Liver (tissue), 10 donors: ENCODE measurements at places on chromosomes 5 and 9.

DNA sequence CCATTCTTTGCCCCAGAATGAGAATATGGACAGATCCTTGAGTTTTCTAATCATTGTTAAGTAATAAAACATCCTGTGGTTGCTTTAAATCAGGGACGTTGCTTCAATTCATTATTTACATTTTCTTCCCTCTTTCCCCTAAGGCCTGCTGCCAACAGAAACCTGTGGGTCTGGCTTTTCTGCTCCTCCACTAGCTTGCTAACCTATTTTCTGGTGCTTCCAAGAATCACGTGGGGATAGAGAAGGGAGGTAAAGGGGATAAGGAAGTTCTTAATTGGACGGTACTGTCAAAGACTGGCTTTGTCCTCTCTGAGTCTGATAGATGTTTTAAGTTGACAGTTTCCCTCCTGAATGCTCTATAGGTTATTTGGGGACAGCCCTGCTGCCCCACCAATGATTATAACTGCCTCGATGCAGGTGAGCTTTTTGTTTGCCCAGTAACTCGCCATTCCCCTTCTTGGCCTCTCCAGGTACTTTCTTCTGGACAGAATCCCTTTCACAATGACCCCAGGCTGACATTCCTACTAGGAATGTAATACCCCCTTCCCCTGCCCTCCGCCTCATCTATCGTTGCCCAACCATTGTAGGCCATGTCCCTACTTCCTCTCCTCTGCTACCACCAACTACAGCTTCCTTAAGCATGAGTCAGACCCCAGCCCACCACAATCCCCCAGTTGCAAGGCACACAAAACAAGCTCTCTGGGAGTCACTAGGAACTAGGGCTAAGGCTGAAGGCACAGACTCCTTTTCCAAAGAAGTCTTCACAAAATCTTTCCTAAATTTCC, 19.9 kb upstream of the CPEB4 start:
- DNase-seq: no peak

DNA sequence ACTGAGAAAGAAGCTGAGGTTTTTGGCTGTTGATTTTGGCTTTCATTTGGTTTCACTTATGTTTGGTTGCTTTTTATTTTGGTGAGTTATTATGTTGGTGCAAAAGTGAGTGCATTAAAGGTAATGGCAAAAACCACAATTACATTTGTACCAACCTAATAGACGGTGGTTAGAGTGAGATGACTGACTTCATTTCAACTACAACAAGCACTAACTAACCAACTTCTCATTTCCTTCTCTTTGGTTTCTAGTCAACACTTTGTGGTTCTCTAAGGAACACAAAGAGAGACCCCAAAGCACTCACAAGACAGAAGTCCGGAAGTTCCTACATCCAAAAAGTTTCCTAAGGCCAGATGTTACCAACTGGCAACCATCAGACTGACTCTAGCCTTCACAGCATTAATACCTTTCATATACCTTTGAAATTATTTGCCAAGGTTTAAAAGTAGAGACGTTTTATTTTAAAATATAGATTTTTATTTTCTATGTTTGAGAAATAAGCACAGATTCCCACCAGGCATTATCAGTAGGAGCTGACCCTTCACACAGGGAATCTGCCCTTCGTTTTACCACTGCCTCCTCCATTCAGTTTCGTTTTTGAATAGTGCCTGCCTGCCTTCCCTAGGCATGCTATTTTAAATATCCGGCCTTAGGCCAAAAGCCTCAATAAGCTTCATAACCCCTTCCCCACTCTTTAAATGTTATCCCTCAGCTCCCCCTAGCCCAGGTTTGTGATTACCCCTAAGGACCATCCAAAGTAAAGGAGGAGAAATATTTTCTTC, 301.1 kb upstream of the PTGER4 start:
- DNase-seq: no peak

GRCh38 chr5:102867992-102868662, 113.0 kb downstream of the PAM start:
- DNase-seq: no peak

DNA sequence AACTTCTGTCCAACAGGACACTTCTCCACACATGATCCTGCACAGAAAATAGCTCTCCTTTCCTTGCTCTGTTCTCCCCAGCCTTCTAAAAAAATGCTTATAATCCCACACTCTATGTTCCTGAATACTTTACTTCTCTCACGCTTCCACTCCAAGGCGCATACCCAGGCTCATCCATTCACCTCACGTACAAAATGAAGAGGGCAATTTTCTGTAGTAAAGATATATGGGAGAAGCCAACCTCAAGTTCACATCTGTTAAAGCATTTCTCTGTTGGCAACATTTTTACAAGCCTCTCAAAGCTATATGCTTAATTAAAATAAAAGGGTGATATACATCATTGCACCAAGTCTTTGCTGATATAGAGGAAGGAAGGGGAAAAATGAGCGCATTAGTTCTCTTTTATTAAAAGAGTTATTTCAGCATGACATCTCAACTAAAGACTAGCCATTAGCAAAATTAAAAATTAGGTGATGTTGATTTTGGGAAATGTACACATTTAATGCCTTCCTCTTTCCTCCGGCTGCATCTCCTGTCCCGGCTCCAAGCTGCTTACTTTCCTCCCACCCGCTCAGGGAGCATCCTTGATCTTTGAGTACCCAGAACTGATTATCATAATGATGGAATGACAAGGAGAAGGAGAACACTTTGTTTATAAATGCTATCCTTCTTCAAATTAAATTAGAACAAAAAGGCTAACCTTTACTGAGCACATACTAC, 342.1 kb upstream of the PANK3 start:
- DNase-seq: no peak

DNA sequence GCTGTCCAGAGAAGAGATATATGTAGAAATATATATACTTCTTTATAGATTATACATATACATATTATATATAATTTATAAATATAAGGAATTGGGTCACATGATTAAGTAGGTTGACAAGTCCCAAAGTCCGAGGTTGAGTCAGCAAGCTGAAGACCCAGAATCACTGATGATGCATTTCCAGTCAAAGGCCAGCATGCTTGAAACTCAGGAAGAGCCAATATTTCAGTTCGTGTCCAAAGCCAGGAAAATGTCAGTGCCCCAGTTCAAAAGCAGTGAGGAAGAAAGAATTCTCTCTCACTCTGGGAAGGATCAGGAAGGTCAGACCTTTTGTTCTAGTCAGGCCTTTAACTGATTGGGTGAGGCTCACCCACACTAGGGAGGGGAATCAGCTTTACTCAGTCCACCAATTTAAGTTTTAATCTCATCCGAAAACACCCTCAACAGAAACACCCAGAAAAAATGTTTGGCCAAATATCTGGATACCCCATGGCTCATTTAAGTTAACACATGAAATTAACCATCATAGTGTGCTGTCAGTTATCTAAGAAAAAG, 42.0 kb upstream of the LVRN start:
- DNase-seq: no peak

GRCh38 chr5:42851481-42851880, 39.8 kb upstream of the SELENOP start:
- DNase-seq: no peak

GRCh38 chr5:72882989-72883388, 66.5 kb downstream of the TNPO1 start:
- DNase-seq: no peak

DNA sequence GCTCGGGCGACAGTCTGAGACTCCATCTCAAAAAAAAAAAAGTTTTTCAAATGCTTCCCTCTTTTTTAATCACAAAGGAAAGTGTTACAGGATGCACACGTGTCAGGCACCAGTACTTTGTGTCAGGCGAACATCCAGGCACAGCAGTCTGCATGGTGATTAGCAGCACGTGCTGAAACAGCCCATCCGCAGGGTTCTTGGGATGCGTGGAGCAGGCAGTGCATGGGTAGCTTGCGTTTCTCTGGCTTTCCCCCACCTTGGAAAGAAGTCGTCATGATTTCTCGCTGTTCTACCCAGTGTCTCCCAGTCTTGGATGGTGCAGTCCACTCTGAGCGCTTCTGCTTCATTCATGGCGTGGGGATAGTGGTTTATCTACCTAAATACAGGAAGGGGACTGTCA, 35.4 kb downstream of the GPR107 start:
- no peak for DNase-seq

DNA sequence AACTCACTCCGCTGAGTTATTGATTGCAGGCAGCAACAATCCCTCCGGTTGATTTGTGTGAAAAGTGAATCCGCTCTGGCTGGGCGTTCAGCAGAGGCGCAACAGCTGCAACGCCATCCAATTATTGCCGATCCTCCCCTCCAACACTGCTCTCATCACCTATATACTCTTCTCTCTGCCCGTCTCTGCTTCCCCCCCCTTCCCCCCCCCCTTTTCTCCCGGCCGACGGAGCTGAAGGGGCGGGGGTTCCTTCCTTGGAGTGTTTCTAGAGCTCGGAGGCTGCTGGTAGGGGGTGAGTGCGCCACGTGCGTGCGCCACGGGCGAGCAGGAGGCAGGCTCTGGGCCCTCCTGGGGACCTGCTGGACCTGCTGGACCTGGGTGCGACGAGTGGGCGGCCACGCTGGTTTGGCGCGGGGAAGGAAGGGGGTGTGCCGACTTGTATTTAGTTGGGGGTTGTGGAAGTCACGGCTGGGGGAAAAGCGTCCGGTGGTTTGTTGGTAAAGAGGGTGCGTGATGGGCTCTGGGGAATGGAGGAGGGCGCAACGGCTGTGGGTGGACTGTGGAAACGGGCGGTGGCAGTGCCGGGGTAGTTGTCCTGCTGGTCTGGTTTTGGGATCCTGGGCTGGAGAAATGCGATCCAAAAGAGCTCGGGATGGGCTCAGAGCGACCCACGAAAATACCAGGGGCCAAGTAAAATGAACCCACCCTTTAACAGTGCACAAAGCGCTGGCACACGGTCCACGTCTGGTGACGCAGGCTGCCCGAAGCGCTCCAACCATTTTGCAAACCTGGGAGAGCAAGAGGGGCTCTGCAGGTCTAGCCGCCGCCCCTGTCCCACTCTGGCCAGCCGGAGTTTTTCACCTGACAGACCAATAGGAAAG, 6.4 kb upstream of the MEF2C start:
- DNase-seq: peak; percentile 49

DNA sequence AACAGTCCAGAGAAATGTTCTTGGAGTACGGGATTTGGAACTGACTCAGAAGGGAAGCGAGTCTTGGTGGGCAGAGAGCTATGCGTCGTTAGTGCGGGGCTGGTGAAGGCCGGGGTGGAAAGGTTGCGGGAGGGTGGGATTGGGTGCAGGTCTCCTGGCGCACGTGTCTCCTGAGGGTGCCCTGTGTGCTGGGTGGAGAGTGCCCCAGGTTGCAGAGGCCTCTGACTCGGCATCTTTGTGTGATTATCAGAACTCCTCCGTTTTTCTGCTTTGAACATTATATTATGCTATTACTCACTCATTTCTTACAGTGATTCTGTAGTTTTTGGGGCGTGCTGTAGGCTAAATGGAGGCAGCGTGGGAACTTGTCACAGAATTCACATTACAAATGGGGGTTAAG, 11.4 kb downstream of the CEP72 start:
- DNase-seq: no peak

DNA sequence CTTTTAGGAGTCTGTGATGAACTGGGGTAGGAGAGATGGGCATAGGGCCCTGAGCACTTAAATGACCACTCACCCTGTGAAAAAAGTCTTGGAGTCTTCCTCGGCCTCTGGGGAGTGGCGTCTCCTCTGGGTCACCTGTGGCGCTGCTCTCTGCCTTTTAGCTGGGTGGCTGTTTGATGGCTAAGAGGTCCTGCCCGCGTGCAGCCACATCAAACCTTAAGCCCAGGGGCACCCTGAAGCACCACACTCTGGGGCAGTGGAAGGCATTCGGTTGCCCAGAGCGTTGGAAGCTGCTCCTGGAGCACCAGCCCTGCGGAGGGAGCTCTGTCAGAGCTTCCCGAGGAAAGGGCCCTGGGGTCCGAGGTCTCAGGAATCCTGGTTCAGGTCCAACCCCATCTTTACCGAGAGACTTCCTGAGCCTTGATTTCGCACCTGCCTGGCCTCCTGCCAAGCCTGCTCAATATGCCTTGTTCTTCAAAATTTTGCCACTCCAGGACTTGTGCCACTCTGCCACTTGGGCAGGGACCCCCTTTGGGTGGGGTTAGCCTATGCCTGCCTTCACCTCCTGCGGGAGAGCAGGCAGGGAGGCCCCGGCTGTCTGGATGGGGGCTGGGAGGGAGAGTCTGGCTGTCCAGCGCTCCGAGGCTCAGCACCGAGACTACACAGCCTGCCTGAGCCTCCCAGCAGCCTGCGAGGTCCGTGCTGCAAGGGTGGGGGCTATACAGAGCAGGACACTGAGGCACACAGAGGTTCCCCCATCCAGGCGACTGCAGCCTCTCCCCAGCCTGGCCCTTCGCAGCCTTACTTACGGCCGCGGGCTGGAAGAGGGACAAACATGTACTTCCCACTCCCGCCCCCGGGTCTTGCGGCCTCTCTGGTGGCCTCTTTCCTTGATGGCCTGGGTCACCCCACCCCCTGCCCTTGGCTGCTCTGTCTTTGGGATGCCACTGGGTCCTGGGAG, 63.4 kb upstream of the RNU6ATAC start:
- DNase-seq: no peak

DNA sequence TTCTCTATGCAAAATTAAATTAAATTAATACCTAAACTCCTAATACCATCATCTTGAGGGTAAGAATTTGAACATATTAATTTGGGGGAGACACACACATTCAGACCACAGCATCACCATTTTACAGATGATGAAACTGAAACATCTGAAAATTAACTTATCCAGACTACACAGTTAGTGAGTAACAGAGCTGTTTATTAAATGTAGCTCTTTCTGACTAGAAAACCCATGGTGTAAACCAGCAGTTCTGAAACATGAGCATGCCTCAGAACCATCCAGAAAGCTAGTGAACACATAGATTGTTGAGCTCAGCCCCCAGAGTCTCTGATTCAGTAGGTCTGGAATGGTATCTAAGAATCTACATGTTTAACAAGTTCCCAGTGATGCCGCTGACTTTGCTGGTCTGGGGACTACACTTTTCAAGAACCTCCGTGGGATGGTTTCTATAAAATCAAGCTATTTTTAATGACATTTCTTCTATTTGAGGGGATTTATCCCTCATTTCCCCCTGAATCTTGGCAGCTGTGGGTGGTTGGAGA, 113.5 kb downstream of the RORB start:
- no peak for DNase-seq

- no peak for DNase-seq
Measured at GRCh38 chr5:167533814-167534795, 757.3 kb upstream of the WWC1 start.

DNA sequence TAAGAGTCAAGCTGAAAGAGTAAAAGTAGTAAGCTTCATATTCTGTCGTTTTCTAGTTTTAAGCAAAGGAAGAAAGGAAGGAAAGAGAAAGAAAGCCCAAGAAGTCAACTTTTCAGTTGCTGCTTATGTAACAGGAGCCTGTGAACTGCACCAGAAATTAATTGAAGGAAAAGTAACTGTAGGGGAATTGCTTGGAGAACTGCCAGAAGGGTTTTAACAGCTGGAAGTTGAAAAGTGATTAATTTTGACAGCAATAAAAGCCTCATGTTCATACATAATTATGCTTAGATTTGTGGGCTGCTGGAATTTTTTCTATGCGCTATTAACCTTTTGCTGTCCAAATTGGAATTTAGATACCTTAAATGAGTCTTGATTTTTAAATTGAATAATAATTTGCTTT, 255.7 kb downstream of the ENC1 start:
- DNase-seq: no peak

DNA sequence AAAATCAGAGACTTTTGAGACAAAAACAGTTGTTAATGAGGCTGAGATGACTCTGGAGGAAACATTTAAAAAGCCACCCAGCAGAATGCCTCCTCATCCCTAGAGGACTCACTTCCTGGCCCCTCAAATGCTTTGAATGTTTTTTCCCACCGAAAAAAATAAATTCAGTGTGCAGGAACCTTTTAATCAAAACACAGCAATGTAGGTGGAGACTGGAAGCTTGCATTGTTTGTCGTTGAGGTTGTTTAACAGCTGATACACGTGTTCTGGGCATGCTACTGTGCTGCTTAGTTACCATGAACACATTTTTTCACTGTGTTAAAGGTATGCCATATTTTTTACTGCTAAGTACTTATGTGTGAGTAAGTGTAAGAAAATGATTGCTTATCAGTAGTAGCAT, 65.7 kb upstream of the ADCY2 start:
- no peak for DNase-seq
